ENCODE measurements at places on chromosomes 4 and X.

DNA sequence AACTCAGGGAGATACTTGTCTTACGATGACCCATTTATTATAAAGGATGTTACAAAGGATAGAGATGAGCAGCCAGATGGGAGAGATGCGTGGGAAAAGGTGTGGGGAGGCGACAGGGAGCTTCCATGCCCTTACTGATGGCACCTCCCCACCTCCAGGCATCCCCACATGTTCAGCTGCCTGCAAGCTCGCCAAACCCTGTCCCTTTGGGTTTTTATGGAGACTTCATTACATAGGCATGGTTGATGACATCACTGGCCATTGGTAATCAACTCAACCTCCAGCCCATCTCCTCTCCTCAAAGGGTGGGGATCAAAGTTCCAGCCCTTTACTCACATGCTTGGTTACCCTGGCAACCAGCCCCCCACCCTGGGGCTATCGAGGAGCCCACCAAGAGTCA lies 29.4 kb upstream of the SLC2A9 start:
- DNase-seq, result no peak

DNA sequence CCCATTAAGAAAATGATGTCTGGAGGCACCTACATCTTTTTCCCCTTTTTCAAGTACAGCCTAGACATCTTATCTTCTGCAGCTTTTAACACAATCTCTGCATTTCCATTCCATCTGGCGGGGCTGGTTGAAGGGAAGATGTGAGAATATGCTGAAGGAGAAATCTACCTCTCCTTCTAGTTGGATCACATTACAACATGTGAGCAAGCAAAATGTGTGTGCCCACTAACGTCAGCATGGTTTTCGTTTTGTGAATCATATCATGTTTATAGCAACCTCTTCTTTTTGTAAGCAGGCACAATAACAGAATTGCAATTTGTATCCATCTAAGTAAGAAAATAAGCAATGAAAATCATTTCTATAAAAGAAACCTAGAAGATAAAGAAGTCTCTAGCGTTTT lies 28.9 kb upstream of the MID1 start:
- DNase-seq, result peak; percentile 13

GRCh38 chr4:55947912-55948725 lies 626 bp upstream of the CEP135 start:
- DNase-seq, result peak; percentile 65

DNA sequence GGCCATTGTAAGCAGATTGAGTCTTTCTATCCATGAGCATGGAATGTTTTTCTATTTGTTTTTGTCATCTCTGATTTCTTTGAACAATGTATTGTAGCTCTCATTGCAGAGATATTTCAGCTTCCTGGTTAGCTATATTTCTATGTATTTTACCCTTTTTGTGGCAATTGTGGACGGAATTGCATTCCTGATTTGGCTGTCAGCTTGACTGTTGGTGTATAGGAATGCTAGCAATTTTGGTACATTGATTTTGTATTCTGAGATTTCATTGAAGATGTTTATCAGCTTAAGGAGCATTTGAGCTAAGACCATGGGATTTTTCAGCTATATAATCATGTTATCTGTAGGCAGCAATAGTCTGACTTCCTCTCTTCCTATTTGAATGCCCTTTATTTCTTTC lies 154.6 kb downstream of the GUCY2F start:
- DNase-seq, result no peak

- peak; percentile 5 for DNase-seq
These were observed 28.3 kb downstream of the ENOX2 start for GRCh38 chrX:130874751-130875150.

- no peak for DNase-seq
These were observed 912.0 kb upstream of the TENM3 start for GRCh38 chr4:181331214-181331613.

DNA sequence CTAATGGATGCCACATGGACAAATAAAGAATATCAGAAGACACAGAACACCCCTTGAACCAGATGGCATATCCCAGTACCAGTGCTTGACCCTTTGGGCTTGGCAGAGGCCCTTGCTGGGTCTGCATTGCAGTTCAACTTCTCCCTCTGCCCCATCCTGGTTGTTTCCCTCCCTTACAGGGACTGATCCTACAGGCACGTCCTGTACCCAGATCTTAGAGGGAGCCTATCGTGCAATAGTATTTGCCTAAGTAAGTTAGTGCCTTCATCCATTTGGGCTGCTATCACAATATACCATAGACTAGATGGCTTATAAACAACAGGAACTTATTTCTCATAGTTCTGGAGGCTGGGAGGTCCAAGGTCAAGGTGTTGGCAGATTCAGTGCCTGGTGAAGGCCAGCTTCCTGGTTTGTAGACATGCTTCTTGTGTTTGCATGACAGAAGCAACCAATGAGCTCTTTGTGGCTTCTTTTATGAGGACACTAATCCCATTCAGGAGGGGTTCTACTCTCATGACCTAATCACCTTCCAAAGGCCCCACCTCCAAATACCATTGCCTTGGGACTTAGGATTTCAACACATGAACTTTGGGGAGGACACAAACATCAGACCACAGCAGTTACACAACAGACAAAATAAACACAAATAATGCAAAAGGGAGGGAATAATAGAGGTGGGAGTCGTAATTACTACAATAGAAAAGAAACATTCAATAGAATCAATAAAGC lies 146.5 kb upstream of the MSX1 start:
- DNase-seq, result no peak

- peak; percentile 32 for DNase-seq
These were observed 127.4 kb downstream of the CPE start for GRCh38 chr4:165505958-165506837.

DNA sequence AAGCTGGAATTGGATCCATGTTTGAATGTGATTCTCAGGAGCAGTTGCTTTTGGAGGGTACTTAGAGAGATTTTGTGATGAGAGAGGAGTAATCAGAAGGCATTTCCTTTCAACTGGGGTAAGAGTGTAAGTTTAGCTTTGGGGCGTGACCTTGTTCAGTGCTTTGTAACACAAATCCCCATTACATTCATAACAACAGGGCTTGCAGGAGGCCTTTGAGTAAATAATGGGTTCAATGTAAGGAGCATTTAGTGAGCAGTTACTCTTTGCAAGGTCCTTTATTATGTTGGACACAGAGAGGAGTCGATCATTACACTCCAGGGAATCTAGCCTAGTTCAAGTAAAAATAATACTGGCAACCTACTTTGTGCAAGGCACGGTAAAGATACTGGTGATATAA lies 74.0 kb upstream of the AFF2 start:
- no peak for DNase-seq

DNA sequence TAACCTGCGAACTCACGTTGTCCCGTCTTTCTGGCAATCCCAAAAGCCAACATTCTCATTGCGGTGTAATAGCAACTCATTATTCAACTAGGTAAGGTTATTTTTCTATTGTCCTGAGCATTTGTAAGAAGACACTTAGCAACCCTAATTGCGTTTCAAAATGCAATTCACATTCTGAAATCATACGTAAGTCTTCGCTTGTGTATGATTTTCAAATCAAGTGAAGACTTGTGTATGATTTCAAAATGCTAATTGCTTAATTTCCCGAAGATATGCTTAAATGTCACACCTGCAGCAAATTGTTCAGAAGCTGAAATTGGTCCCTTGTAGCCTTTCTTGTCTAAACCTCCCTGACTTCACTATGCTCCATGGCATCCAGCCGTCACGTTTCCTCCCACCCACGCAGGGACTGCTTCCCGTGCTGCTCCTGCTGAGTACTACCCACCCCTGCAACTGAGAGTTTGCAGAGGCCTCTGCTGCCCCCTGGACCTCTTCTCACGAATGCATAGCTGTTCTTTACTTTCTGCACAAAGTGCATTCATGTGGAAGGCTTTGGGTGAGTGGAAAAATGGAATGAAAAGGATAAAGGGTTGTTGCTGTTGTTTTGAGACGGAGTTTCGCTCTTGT lies 40.8 kb upstream of the CLDN24 start:
- DNase-seq, result peak; percentile 30

DNA sequence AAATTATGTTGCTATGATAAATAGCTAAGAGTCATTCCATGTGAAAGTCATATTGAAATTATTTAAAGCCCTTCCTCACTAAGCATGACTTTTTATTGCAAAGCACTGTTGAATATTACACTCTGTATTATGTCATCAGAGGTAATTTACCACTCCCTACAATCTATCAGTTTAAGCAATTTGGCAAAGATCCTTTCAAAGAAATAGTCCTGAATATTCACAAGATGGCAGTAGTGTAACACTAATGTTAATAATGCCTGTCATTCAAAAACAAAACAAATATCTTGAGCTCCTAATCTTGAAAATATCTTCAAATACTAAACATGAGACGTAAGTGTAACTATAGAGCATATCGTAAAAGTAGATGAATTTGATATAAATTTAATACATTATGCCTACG lies 208.6 kb upstream of the TECRL start:
- no peak for DNase-seq

DNA sequence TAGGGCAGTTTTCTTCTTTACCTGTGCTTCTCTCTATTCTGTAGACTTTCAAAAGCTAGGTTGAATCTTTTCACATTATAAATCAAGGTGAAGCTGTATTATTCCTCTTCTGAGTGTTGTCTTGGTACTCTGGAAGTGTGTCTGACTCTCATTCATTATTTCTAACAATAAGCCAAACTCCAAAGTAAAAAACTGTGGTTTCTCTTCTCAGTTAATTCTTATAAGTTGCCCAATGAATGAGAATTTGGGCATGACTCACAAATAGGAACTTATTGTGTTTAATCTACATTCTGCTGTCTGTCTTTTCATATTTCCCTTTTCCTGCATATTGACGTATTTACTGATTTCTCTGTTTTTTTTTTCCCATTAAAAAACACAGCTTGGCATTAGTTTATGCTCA lies 714.5 kb downstream of the CCSER1 start:
- DNase-seq, result no peak

- DNase-seq, result no peak
These were observed 265.0 kb upstream of the FAT4 start for GRCh38 chr4:125049711-125050110.

GRCh38 chrX:148670277-148670676 lies 169.9 kb downstream of the AFF2 start:
- DNase-seq, result no peak

DNA sequence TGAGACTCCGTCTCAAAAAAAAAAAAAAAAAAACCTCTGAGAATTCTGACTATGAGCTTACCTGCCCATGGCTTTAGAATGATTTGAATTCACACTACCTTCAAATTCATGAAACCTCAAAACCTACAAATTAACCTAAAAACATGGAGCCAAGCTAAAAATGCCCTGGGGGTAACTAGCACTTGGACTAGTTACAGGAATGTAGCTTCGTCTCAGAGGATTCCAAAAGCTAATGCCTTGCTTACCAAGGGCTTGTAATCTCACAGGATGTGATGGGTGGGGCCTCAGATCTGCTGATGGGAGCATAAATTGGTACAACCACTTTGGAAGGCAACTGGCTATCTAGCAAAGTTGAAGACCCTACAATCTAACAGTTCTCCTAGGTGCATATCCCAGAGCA lies 79.4 kb upstream of the SPRY1 start:
- no peak for DNase-seq

GRCh38 chrX:68755616-68756125 lies 73.2 kb upstream of the EFNB1 start:
- no peak for DNase-seq

GRCh38 chrX:129808158-129808828 lies 28.5 kb downstream of the SASH3 start:
- DNase-seq, result no peak

GRCh38 chr4:95124906-95125504 lies 367.2 kb downstream of the BMPR1B start:
- DNase-seq, result peak; percentile 68

DNA sequence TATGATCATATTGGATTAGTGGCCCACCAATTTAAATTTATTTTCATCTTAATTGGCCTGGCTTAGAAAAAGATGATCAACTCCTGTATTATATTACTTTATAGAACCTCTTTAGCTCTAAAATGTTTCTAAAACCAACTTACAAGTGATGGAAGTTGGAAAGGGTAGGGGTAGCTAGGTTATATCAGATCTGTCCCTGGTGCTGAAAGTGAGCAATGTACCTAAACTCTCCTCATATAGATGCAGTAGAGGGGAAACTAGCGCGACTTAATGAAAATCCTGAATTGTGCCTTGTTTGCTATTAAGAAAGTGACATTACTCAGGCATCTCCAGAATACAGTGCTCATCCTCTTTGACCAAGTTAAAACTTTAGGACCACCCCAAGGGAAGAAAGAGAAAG lies 7.5 kb upstream of the PTCHD1 start:
- DNase-seq, result no peak

DNA sequence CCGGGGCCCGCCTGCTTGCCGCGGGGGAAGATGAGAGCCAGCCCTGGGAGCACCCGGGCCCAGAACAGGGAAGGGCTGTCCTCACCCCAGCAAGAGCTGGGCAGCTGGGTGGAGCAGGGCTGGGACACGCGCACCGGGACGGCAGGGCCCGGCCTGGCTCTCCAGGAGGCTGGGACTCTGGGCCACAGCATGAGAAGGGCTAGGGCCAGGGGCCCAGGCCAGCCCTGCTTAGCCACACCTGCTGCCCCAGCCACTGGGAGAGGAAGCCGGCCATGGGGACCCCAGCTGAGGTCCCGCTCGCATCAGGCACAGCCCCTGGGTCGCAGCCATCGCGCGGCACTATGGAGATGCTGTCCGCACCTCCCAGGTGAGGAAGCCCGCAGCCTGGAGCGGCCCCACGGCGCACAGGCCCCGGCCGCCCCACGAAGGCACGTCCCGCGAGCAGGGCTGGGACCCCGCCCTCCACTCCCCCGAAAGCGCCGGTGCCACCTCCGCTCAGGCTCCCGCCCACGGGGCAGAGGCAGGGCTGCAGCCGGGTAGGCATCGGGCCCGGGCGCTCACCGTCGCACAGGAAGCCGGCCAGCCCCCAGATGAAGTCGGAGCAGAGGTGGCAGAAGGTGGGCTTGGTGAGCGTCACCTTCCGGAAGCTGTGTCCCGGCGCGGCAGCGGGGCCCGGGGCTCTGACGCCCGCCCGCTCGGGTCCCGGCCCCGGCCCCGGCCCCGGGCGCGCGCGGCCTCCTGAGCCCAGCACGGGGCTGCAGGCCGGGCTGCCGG lies 531 bp downstream of the DGKQ start:
- peak; percentile 73 for DNase-seq

GRCh38 chr4:59960143-59960542 lies 1240.0 kb upstream of the ADGRL3 start:
- no peak for DNase-seq

DNA sequence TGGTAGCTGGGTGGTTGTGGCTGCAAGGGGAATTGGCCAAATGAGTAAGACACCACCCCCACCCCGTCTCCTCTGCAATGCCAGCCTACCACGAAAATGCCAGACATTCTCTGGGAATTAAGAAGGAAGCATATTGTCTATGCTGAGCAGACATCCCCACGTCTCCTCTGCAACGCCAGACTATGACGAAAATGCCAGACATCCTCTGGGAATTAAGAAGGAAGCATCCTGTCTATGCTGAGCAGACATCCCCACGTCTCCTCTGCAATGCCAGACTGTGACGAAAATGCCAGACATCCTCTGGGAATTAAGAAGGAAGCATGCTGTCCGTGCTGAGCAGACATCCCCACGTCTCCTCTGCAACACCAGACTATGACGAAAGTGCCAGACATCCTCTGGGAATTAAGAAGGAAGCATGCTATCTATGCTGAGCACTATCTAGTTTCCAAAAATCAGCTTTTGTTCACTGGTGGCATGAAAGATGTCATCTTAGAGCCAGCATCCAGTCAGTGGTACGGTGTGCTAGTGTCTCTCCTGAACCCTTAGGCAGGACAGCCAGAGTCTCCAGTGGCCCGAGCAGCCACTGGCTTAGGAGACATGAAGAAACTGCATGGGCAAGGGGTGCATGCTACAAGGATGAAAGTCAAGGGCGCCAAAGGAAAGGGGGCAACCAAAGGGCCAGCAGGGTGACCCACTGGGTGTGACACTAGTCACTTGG lies 339.8 kb upstream of the FRG1 start:
- no peak for DNase-seq

All from AG20443 (cell line).